ENCODE measurements at places on chromosomes 2 and 18.

DNA sequence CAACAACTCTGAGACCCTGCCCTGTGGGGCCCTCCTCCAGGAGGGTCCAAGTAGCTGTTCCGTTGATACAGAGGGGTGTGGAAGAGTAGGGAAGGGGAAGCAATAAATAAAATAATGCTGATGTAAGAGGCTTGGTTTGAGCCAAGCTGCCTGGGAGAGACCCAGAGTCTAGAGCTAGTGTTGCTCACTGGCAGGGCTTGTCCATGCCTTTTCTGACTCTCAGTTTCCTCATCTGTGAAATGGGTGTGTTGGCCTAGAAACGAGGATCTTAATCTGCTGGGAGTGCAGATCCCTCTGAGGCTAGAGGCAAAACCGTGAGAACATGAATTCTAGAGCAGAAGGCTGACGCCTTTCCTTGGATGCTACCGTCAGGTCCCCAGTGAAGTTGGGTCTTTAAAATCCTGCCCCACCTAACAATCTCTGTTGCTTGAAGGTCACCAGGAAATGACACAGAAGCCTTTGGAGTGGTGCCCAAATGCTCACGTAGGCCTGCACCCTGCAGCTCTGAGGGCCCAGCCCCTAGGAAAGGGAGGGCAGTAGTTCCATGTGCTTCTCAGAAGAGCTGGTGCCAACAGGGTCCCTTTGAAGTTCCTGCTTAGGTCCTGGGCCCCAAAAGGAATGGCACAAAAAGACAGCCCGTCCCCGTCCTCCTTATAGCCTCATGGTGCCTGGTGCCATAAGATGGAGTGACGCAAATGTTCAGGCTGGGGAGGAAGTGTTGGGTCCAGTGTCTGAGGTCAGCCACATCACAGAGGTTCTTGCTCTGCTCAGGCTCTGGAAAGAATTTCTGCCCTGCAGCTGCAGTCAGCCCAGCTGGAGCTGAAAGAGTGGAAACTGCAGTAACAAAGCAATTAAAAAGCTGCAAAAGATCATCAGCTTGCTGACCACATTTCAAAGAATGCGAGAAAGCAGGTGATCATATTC is 73.2 kb upstream of the SMAD2 start:
- DNase-seq = no peak

- no peak for DNase-seq
Measured at GRCh38 chr18:50917021-50917420, 38.1 kb downstream of the ME2 start.

GRCh38 chr18:24400587-24400986 is 3.0 kb upstream of the OSBPL1A start:
- DNase-seq = no peak

GRCh38 chr2:37779611-37780386 is 108.4 kb upstream of the CDC42EP3 start:
- no peak for DNase-seq

DNA sequence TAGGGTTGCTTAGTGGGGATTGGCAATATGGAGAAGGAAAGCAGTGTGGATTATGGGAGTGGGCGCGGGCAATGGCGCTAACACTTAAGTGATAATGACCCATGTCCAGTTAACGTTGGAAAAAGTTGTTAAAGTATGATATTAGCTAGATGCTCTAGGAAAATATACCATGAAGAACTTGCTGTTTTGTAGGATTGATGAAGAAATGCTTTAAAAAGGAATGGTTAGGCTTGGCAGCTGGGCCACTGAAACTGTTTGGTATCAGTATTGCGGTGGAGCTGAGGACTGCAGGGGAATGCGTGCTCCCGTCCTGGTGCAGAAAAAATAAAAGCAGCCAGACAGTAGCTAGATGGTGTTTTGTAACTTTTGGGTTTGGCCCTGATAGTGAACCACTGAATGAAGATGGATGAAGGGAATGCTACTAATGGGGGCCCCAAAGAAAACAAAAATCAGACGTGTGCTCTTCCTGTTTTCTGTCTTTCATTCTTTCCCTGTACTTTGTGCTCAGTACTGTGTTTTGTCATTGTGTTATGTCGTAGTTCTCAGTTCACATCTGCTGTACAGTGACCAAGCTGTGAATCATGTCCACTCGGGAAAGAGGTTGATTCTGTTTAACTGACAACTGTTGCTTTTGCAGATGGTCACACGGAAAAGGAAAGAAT is 999 bp downstream of the INSIG2 start:
- peak; percentile 5 for DNase-seq

DNA sequence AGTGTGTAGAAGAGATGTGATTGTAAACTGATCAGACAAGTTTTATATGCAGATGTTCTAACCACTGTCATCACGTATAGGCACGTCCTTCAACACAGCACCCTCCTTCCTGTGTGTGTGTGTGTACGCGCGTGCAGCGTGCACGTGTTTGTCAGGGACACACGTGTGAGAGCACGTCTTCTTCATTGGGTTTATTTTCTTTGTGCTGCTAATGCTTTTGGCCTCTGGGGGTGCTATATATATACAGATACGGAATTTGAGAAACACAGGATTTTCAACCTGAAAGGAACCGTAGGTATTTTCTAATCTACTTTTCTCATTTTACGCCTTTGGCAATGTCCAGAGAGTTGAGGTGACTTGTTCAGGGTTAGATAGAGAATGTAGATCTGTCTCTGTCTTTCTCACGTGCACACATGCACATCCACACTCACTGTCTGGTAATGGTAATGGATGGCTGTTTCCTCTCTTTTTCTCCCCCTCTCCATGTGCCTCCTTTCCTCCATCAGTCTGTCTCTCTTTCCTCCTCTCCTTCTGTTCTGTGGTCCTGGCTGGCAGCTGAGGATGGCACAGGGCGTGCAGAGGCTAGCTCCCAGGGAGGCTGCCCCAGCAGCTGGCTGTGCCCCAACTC is 13.4 kb upstream of the CELF4 start:
- no peak for DNase-seq

GRCh38 chr2:88607416-88607815 is 19.8 kb downstream of the EIF2AK3 start:
- no peak for DNase-seq

DNA sequence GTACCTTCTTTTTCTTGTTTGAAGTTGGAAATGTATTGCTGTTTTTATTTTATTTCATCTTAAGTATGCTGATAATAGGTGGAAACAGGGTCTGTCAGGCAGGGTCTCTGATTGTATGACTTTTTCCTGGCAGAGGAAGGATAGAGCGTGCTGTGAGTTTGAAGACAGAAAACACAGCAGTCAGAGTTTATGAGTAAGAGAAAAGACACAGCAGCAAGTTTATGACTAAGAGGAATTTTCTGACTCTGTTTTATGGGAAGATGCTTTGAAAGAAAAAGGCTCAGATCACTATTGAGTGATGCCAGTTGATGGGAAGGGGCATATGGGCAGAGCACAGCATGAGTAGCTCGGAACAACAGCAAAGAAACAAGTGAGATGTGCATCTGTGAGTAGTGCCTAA is 379.1 kb downstream of the MEIS1 start:
- DNase-seq = no peak

- DNase-seq = no peak
Measured at GRCh38 chr2:240433973-240434727, 1.3 kb upstream of the GPC1 start.

DNA sequence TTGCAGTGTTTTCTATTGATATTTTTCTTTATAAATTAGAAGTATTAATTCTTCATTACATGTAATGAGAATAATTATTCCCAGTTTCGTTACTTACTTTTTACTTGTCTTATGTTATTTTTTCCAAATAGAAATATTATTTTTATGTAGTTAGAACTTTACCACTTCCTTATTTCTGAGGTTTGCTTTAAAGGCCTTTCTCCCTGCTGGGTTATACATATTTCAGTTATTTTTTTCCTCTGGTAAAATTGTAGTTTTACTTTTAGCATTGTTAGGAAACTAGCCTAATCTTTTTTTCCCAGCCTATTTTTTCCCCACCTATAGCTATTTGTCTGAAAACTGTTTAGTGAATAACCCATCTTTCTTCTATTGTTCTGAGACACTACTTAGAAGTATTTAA is 17.1 kb downstream of the RNF144A start:
- DNase-seq = no peak

- no peak for DNase-seq
Measured at GRCh38 chr2:27109083-27109482, 9.8 kb downstream of the CGREF1 start.

GRCh38 chr2:85584857-85585780 is 888 bp downstream of the VAMP5 start:
- no peak for DNase-seq

GRCh38 chr2:21299411-21299810 is 175.6 kb downstream of the TDRD15 start:
- no peak for DNase-seq

DNA sequence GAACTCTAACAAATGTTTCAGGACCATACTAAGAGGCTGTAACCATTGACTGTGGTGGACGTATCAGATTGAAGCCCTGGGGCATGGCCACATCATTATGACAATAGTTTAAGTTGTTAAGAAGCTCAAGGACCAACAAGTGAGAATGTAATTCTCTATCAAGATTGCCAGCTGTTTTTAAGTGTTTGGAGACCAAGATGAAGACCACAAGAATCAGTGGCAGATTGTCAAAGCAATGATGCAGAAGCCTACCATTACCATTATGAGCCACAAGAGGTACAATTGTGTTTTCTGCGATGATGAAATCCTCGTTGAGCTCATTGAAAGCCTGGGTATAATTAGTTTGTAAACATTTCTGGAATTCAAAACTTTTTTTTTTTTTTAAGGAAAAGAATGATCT is 261.1 kb upstream of the ZEB2 start:
- no peak for DNase-seq

DNA sequence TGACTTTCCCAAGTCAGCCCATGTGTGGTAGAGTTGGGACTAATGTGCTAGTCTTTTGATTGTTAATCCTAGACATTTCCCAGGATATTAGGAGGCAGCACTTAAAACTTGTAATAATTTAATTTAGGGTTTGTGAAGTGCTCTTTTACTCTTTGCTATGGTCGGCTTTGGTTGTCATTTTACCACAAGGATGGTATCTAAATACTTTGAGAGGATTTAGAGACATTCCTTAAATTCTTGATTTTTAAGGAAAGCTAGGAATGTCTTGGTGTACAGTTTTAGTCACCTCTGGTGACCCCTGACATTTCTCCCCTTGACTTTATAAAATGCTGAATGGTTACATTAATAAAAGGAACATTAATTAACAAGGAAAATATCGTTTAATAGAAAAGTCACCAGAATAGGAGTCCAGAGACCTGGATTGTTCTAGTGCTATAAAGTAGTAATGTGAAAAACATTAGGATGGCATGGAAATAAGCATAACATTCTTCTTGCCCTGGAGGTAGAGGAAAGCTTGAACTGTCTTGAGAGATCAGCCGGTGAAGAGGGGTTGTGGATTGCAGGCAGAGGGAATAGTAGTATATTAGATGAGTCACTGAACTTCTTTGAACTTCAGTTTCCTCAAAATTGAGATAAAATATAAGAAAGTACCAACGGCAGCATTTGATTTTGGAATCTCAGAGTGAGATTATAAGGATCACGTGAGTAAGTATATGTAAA is 209.2 kb downstream of the MCFD2 start:
- no peak for DNase-seq

GRCh38 chr2:120995656-120996190 is 260.1 kb downstream of the GLI2 start:
- no peak for DNase-seq

GRCh38 chr2:149170156-149170555 is 131.7 kb downstream of the LYPD6B start:
- no peak for DNase-seq

- no peak for DNase-seq
Measured at GRCh38 chr2:165239856-165240515, 772 bp downstream of the SCN2A start.

DNA sequence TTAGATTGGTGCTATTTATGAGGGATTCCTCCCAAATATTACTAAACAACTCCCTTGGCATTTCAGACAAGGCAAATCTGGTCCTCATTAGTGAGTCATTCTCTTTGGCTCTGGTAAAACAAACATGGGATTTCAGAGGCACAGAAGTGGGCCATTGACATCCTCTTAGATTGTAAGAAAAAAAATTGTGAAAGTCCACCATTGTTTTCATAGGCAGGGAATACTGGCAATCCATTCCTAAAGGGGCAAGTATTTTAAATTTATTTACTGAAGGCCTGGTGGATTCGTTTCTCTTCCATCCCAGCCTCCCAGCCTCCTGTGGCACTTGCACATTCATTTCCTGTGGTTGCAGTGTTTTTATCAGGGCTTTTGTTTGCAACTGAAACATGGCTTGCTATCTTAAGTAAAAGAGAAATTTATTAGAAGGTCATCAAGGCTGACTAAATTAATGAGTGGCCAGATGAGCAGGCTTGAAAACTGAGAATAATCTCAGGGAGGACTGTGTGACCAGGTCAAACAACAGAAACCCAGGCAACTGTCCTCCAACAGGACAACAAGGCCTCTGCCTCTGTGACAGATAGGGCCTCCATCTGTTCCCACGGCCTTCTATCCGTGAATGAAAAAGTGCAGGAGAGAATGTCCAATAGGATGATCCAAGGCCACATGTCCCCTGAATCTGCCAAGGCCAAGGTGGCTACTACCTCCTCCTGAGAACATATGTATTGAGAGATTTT is 23.1 kb upstream of the TNFAIP6 start:
- DNase-seq = no peak

DNA sequence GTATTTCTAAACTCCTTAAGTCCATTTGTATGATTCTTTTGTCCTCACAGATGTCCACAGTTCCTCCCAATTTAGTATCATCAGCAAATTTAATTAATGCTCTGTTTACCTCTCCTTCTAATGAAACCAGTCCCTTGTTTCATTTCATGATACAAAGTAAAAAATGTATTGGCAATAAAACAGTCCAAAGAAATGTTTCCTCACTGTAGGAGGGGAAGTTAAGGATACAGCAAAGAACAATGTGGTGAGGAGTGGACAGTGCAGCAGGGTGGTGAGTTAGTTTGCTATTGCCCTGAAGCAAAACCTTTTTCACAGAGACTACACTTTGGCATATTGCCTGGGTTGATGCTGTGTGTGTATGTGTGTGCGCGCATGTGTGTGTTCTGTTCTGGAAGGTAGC is 401.5 kb downstream of the ARHGAP15 start:
- DNase-seq = no peak

- no peak for DNase-seq
Measured at GRCh38 chr2:1512321-1513289, 99.3 kb downstream of the TPO start.

DNA sequence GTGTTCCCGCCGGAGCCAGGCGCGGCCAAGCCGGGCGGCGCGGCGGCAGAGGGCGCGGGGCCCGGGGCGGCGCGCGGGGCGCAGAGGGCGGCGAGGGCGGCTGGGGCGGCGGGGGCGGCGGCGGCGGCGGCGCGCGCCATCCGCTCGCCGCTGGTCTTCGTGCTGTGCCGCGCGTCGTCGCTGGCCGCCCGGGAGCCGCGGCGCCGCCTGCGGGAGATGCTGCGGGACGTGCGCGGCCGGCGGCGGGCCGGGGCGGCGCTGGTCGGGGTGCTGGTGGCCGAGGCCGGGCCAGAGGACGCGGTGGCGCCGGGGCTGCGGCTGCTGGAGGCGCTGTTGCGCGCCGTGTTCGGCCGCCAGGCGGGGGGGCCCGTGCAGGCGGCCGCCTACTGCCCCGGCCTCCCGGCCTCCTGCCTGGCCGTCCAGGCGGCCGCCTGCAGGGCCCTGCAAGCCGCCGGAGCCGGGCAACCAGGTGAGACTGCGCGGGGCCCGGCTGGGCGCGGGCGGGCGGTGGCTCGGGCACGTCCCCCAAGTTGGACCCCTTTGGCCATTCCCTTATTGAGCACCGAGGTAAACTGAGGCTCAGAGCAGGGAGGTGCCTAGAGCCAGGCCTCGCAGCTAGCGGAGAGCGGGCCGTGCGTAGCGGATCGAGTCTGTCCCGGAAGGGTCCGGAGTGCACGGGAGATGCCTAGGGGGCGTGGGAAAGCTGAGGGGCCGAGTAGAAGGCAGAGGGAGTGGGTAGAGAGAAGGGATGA is 584 bp downstream of the C2orf72 start:
- DNase-seq = no peak

GRCh38 chr2:74444498-74445318 is 3.0 kb upstream of the RTKN start:
- no peak for DNase-seq

Data from activated gamma-delta T cell treated with Interleukin-2 at 50 U/mL for 16 hours (primary cell).